Anterior cingulate cortex (tissue), 58 donors: ENCODE measurements at places on chromosomes 6 and 20.

DNA sequence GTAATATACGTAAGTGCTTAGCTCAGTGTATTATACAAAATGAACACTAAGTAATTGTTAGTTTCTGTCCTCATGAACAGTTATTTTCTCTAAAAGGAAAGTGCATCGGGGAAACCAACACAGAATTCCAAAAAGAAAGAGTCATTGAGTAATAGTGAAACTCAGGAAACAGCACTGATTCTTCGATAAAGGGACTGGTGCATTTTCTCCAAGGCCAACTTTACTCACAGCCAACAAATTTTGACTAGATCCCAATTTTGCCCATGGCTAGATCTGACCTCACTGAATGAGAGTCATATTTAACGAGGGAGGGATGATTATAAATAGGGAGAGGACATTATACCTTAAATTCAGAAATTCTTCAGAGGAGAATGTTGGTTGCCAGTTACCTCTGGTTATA, 390.9 kb upstream of the NRSN1 start:
- DNase-seq: no peak

DNA sequence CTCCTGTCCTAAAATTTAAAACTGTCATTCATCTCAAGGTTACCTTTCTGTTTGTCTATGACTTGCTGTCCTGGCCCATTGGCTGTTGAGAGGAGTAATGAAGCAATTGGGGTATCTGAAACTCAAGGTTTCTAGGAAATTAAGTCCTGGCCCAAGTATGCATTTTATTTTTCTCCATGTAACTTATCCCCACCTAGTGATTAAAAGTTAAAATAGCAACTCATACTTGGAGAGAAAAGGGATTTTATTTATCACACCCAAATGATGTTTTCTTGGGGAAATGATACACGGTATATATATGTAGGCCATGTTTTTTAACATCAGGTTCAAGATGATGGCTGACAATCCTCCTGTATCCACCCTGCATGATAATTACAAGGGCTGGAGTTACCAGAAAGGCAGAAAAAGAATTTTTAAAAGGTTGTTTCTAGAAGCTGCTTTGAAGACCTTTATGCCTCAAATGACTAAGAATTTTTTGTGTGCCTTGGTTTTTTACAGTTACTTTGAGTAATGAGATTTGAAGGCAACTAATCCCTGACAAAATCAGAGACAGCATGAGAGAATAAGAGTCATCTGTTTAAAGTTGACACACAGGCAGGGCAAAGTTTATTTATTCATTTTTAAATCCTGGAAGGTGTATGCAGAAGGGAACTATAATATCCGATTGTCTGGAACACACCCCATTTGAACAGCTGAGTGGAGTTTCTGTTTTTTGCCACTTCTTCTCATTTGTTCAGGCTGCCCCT, 28.9 kb upstream of the C6orf58 start:
- no peak for DNase-seq

DNA sequence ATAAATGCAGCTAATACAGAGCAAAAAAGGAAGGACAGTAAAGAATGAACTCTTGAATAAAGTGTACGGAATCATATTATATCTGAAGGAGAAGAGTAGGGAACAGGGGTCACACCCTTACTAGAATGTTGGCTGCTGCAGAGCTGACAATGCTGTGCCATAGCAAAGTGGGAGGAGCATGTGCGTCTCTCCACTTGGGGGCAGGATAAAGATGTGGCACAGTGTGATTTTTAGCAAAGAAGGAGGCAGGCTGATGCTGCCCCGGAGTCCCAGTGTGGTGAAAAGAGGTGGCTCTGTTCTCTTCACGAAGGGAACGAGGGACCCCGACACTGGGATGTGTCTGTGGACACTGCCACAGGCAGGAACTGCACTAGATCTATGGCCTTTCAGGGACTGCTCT, 67.5 kb downstream of the INSM1 start:
- DNase-seq: no peak

DNA sequence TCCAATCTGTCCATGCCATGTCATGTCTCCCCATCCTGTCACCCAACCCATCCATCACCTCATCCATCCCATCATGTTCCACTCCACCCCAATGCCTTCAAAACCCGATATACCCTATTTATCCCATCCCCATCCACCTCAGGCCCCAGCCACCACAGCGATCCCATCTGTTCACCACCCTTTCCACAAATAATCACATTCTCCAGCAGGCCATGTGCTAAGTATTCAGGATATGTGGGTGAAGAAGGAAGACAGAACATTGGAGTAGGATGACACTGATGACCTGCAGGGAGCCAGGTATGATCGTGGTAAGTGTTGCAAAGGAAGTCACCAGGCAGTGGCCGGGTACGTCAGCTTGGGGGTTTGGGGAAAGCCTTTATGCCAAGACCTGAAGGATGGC, 48.8 kb downstream of the NPEPL1 start:
- DNase-seq: no peak

GRCh38 chr6:252775-253535, 39.3 kb upstream of the DUSP22 start:
- DNase-seq: no peak

GRCh38 chr6:126600258-126600916, 260.5 kb downstream of the CENPW start:
- no peak for DNase-seq

- DNase-seq: no peak
Observed at GRCh38 chr6:103047567-103047966, 1654.1 kb downstream of the GRIK2 start.

DNA sequence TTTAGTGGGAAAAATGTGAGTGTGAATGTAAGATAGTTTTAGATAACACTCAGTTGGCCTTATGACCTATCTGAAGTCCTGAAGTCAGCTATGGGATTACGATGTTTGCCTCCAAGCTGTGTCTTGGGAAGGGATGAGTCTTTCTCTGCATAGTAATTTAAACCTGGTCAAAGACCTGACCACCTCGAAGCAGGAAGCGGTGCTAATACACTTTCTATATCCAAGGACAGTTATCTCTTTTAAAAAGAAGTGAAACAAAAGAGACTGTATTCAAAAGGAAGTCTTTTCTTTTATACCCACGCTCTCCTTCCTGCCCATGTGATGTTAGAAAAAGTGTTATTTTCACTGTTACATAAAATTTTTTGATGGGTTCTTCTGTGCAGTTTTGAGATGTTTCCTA, 94.9 kb downstream of the JARID2 start:
- DNase-seq: no peak

GRCh38 chr20:58855506-58856389, 3.2 kb downstream of the GNAS start:
- no peak for DNase-seq

GRCh38 chr20:37581246-37581645, 53.6 kb upstream of the BLCAP start:
- DNase-seq: no peak

- DNase-seq: no peak
Observed at GRCh38 chr6:111114087-111114443, 26.8 kb downstream of the SLC16A10 start.

DNA sequence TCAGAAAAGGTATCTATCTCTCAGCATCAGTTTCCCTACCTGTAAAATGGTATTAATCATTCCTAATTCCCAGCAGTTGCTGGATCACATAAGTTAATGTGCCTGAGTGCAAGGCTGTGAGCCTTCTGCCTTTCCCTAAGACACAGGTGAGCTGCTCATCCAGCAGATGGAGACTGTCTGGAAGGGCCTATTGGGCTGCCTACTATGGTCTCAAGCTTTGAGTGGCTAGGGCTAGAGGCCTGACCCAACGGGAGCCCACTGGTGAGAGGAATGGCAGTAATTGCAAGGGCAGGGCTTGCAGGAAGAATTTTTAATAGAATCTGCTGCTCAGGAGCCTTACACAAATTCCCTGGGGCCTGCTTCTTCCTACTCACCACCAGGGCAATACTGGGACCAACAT, 4.3 kb downstream of the KHDC1 start:
- DNase-seq: no peak

DNA sequence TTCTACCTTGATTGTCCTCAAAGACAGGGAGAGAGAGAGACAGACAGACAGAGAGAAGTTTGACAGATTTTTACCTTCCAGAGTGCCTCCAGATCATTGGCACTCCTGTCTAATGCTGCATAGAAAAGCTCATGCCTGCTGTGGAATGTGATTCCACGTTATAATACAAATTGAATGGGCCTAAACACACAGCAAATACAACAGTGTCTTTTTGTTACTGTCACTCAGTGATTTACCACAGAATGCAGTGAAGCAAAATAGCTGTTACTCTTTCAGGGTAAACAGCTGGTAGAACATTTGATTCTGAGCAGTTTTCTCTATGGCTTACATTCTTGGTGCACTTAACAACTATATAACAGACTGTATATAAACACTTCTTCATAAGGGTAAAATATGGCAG, 558.7 kb downstream of the LMBRD1 start:
- no peak for DNase-seq

GRCh38 chr6:11710311-11710761, 68.3 kb downstream of the ADTRP start:
- DNase-seq: no peak

GRCh38 chr6:61886608-61887259, 399.3 kb downstream of the KHDRBS2 start:
- DNase-seq: no peak

- no peak for DNase-seq
Observed at GRCh38 chr6:122200440-122200839, 199.0 kb upstream of the HSF2 start.

GRCh38 chr6:150072201-150072600, 3.3 kb upstream of the ULBP3 start:
- no peak for DNase-seq

GRCh38 chr6:129895692-129896091, 34.6 kb upstream of the TMEM244 start:
- no peak for DNase-seq

DNA sequence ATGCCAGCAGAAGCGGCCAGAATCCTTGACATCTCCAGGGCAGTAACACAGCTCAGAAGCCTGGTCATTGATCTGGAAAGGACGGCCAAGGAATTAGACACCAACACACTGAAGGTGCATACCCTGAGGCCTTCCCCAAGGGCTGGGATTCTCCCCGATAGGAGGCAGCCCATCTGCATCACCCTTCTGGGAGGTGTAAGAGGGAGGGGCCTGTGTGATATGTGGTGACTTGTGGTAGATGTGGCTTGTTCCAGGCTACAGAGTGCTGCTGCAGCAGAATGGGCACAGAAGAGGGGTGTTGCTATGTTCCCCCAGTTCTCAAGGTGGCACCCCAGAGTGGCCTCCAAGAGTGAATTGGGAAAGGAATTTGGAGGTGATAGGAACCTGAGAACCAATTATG, 11.2 kb downstream of the TRIM40 start:
- no peak for DNase-seq

DNA sequence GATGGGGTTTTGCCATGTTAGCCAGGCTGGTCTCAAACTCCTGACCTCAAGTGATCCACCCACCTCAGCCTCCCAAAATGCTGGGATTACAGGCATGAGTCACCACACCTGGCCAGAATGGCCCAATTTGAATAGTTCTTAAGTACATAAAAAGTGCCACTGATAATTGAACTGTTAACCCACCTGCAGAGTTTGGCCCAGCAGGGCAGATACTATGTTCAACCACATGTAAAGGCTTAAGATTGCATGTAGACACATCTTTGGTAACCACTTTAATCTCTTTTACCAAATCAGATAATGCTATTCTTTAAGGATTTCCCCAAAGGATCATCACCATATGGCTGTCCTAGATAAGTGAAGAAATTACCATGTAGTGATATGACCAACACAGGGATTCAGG, 21.3 kb upstream of the SGK1 start:
- DNase-seq: no peak

- no peak for DNase-seq
Observed at GRCh38 chr20:56513161-56514150, 11.1 kb upstream of the FAM209A start.

DNA sequence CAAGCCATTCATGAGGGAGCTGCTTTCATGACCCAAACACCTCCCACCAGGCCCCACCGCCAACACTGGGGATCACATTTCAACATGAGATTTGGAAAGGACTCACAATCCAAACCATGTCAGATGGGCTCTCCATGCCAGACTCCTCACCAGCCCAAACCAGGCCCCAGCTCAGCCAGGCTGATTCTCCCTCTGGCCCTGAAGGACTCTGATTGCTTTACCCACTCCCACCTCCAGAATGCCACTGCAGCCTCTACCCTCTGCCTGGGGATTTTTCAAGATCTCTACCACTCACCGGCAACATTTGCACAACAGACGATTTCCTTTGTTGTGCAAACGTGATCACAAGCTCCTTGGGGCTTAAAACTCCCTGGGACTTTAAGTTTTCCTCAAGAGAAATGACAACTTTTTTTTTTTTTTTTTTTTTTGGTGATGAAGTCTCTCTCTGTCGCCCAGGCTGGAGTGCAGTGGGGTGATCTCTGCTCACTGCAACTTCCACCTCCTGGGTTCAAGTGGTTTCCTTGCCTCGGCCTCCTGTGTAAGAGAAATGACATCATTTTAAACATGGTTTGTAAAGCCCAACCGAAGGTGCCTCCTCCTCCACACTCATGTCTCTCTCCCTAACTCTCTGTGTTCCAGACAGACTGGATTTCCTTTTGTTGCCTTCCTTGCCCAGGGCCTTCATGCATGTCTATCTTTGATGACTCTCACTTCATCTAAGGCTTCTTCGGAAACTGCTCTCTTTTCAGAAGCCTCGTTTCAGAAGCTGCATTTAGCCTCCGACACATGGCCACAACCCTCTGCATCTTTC, 147.0 kb downstream of the CDH26 start:
- DNase-seq: no peak

DNA sequence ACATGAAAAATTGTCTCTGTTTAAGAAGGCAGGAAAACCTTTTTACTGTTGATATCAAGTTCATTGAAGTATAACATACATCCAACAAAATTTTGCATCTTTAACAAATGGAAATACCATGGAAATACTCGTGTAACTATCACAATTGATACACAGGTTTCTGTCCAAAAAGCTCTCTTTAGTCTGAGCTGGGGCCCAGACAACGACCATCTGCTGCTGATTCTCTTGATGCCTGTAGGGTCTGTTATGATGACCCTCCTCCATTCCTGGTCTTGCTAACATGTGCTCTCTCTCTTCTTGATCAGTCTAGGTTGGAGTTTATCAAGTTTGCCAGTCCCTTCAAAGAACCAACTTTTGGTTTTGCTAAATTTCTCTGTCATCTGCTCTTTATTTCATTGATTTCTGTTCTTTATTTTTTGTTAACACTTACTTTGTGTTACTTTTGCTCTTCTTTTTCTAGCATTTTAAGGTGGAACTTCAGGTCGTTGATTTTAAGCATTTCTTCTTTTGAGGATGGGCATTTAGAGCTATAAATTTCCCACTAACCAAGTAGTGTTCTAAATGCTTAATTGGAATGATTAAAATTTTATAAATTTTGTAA, 116.8 kb downstream of the PSMB1 start:
- DNase-seq: no peak

DNA sequence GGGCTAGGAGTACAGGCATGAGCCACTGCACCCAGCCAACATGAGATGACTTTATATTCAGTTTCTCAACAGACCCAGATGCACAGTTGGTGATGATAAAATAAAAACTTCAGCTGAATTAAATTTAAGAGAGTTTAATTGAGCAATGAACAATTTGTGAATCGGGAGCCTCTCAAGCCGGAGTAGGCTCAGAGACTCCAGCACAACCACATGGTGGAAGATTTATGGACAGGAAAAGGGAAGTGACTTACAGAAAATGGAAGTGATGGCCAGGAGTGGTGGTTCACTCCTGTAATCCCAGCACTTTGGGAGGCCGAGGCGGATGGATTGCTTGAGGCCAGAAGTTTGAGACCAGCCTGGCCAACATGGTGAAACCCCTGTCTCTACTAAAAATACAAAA, 10.4 kb upstream of the BCAS4 start:
- DNase-seq: no peak
